ENCODE measurements at places on chromosomes 1 and 21. TPM values are rescaled to one million over a fixed set of nuclear protein-coding genes. Genes with fewer than 3 reads are reported as not detected.

The PRAMEF14 gene
- total RNA-seq, result not detected

The CTTNBP2NL gene
- total RNA-seq, result 23.8 TPM

The KCNJ6 gene
- not detected for total RNA-seq

The DCDC2B gene
- not detected for total RNA-seq

The ACTL8 gene
- not detected for total RNA-seq

The MYOG gene
- not detected for total RNA-seq

DNA sequence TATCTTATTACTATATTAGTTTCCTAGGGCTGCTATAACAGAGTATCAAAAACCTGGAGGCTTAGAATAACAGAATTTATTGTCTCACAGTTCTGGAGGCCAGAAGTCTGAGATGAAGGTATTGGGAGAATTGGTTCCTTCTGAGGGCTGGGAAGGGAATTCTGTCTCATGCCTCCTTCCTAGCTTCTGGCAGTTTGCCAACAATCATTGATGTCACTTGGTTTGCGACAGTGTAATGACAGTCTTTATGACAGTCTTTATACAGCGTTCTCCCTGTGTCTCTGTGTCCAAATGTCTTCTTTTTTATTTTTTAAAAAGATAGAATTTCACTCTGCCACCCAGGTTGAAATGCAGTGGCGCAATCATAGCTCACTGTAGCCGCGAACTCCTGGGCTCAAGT is 15.8 kb upstream of the CENPF start:
- no peak for DNase-seq

DNA sequence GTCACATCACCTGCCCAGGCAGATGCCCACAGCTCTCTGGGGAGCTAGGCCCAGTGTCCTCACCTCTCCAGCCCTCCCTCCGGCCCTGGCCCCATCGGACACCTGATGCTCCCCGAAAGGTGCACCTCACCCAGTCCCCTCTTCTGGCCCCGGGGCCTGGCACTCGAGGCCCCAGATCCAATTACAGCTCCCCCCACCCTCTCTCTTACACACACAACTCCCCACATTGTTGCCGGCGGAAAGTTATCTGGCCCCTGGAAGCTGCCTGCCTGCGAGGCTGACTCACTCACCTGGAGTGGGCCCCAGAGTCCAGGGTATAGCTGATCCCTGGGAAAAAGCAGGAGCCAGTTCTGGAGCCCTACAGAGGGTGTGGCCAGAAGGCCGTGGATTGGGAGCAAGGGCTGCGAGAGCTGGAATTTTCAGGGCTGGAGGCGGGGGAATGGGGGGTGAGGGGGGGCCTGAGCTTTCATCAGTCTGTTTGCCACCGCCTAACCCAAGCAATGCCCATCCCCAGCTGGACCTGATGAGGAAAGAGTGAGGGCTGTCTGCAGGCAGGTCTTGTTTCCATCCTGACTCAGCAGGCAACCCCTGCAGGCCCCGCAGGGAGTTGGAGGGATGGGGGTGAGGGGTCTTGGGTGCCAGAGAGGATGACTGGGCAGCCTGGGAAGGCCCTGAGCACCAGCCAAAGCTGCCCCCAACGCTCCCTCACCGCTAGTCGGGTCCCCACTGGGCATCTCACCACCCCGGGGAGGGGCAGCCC is 948 bp downstream of the FBXO2 start:
- DNase-seq, result no peak

- no peak for DNase-seq
Measured at GRCh38 chr1:156682166-156682890, 5.1 kb upstream of the NES start.

DNA sequence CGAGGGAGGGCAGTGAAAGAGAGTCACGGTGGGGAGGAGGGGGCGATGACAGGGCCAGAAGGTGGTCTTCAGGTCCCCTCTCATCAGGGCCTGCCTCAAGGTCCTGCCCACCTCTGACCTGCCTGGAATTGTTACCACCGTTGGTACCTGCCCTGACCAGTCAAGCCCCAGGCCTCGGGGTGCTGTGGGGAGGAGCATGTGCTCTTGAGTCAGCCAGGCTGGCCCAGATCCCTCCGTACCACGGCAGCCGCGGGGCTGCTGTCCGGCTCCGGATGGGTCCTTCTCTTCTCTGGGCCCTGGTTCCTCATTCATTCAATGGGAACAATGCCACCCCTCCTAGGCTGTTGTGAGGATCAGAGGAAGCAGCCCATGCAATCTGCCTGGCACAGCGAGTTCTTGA is 22.0 kb downstream of the SERINC2 start:
- no peak for DNase-seq

DNA sequence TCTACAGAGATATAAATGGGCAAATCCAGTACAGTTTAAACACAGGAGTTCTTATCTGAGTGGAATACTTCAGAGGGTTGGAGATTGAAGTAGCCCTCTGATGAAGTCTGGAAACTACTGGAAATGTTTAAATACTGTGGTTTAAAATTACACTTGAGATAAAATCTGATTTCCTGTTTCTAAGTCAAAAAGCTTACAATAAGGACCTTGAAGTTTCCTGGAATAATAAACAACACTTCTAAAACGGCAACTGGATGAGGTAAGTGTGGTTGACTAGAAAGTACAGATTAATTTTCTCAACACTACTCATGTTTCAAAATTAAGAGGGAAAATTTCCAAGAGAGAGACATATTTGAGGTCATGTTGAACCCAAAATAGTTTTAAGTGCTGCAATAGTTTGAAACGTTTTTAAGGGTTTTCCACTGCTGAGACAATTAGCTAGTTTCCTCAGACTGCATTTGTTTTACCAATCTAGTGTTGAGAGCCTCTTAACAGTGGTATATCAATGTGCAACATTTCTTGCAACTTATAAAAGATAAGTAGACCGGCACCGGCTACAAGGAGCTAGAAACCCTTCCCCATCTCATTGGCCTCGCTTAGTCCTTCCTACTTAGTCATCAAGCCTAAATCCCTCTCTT is 27.4 kb downstream of the KCNA3 start:
- peak; percentile 5 for DNase-seq

- DNase-seq, result peak; percentile 77
Measured at GRCh38 chr1:178282949-178283367, 189.1 kb downstream of the RASAL2 start.

GRCh38 chr1:118825619-118826018 is 162.5 kb downstream of the TBX15 start:
- no peak for DNase-seq

GRCh38 chr1:70717656-70718055 is 306.6 kb downstream of the CTH start:
- DNase-seq, result no peak

- peak; percentile 34 for DNase-seq
Measured at GRCh38 chr1:155006601-155007101, 4.0 kb downstream of the ZBTB7B start.

- DNase-seq, result no peak
Measured at GRCh38 chr1:41380979-41381691, 19.9 kb downstream of the FOXO6 start.

DNA sequence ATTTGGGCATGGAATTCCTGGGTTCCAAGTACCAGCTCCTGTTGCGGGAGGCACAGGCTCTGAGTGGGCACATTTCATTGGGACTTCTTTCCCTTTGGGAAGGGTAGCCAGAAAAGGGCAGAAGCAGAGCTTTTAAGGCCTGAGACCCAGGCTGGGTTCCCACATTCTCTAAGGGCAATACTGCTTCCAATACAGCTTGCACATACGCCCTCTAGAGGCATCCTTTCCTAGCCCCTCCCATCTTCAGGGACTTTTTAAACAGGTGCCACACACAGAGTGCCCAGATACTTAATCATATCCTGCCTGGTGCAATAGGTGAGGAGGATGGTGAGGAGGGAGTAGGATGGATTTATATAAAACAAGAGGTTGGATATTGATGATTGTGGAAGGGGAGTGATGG is 5.7 kb downstream of the GPR88 start:
- DNase-seq, result peak; percentile 18

- DNase-seq, result no peak
Measured at GRCh38 chr21:34362670-34363069, 1.1 kb upstream of the KCNE2 start.

DNA sequence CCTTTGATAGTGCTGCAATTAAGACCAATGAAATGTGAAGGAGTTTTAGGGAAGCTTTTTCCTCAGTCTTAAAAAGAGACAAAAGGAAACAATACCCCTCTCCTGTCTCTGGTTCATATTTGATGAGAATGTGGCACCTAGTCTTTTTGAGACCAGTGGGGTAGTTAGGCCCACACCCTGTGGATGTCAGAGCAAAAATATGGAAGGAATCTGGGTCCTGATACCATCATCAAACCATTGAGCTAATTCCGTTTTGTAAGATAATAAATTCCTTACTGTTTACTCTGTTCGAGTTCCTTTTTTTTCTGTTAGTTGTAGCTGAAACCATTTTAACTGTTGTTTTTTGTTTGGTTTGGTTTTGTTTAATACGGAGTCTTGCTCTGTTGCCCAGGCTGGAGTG is 33.3 kb downstream of the PTPRC start:
- DNase-seq, result no peak

DNA sequence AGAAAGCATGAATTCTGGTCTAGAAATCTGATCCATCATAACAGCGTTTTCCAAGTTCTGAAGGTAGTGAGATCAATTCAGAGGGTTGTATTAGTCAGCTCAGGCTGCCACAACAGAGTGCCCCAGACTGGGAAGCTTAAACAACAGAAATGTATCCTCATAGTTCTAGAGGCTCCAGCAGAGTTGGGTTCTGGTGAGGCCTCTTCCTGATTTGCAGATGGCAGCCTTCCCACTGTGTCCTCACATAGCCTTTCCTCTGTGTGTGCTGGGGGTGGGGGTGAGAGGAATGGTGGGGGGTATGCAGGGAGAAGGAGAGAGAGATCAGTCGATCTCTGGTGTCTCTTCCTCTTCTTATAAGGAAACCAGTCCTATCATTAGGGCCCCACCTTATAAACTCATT is 15.1 kb downstream of the ZBTB8B start:
- no peak for DNase-seq

DNA sequence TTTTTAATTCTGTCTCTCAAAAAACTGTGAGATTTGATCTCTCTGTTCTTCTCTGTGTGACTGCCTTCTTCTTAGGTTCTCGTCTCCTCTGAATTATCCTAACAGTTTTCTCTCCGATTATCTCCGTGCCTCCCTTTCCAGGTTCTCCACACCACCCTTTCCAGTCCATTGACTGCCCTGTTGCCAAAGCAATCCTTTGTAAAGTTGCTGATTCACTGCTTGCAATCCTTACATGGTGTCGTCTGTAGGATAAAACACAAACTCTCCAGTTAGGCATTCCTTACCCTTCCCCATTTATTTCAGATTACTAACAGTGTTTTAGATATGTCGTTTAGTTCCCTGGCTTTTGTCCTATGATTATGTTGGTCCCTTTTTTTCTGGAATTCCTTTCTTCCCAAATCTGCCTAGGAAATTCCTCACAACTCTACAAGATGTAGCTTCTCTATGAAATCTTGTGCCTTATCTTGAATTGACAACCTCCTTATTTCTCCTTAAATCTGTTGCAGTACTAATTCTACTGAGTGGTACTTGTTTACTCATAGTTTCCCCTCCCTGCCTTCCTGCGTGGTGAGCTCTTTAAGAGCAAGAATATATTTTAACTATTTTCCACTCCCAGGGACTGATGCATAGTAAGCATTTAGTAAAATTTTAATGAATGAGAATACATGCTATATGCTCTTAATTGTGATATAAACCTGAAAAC is 22.3 kb downstream of the RCOR3 start:
- no peak for DNase-seq

DNA sequence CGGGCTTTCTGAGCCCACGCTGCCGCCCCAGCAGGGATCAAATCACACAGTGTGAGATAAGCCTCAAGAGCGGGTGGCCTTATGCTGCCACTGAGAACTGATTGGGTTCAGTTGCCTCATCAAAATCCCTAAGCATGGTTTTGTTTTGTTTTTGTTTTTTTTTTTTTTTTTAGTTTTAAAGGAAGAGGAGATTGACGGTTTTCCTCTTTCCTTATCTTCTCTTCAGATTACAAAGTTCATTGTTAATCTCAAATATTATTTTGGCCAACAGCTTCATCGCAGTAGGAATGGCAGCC is 651 bp downstream of the COA6 start:
- DNase-seq, result no peak

Measured in dermis blood vessel endothelial cell (primary cell).